ENCODE measurements at places on chromosomes 1 and 21.

GRCh38 chr1:54798769-54799641 is 2.1 kb downstream of the TTC22 start:
- no peak for DNase-seq

DNA sequence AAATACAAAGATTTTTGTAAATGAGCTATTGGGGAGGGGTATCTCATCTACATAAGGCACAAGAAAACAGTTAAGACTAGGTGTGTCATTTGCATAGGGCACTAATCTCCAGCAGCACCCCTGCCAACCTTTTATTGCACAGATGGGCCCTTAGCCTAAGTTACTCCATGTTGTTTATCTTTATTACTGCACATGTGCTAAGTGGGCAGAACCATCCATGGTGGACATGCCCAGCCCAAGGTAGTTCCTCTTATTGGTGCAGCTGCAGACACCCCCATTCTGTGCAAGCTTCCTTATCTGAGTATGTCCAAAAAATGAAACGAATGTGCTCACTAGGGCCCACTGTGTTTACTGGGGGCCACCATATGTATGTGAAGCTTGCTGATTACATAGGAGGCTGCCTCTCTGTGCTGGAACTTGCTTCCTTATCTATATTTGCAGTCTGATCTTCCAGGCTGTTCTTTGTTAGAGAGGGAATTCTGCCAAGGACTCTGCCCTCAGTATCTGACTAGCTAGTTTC is 77.3 kb upstream of the NEK7 start:
- DNase-seq = no peak

DNA sequence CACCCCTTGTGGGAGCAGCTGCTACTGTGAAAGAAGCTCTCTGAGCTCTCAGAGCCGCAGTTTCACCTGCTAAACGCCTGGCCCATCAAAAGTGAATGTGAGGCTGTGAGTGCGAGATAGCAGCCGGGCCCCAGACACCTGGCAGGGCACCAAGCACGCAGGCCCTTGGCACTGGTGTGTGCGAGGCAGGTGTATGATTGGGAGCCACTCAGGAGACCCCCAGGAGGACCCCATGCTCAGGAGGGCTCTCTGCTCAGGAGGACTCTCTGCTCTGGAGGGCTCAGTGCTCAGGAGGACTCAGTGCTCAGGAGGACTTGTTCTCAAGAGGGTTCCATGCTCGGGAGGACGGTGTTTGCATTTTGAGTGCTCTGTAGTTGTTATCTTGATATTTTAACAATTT is 14.3 kb upstream of the ADARB1 start:
- no peak for DNase-seq

GRCh38 chr1:182735343-182735742 is 51.0 kb upstream of the RGS8 start:
- no peak for DNase-seq

DNA sequence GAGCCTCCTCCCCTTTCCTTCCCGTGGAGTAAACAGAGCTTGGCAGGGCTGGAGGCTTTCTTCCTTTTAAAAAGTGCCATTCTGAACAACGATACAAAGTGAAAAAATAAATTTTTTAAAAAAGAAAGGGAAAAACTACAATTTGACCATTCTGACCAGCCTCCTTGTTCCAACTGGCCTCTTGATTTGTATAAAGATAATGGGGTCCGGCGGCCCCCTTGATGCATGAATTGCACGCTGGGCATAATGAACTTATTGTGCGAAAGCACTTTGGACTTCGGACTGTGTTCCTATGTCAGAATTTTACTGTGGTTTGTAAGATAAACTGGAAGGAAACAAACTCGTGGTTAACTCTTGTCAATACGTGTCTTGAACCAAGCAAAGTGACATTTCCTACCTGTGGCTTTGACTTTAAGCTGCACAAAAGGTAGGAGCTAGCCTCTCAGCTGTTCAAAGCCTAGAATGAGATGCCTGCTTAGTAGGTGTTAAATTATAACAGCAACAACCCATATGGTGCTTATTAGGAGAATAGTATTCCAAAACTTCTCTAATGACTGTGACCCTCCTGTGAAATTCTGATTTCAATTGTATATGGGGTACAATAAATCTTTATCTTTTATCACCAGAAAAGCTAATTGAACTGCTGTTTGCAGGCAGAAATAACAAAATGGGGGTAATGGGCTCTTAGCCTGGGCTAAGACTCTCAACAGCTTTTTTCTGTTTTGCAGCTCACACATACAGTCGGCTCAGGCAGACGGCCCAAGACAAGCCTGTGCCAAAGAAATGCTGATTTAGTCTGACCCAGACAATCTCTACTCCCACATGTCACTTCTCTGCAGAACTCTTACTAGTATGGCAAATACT is 9.3 kb downstream of the IRF2BP2 start:
- peak; percentile 67 for DNase-seq
